NCI-H2227 treated with DMSO at 0.1 percent for 48 hours (cell line): ENCODE measurements at places on chromosomes 11 and 22.

DNA sequence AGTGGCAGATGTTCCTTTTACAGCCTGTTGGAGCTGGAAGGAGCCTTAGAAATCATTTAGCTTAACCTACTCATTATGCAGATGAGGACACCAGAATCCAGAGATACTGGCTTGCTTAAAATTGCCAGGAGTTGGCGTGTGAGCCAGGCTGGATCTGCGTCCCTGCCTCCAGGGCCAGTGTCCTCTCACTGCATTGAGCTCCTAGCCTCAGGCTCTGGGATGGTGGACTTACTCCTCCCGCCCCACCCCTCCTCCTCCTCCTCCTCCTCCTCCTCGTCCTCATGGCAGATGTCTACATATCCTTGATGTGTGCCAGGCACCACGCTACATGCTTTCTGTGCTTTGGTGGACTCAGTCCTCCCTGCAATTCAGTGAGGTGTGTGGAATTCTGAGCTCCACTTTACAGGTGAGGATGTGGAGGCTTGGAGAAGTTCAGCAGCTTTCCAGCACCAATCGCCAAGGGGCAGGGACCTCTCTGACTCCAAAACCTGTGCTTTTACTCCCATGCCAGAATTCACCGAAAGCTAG lies 24.1 kb downstream of the ADAMTS15 start:
- DNase-seq = no peak

DNA sequence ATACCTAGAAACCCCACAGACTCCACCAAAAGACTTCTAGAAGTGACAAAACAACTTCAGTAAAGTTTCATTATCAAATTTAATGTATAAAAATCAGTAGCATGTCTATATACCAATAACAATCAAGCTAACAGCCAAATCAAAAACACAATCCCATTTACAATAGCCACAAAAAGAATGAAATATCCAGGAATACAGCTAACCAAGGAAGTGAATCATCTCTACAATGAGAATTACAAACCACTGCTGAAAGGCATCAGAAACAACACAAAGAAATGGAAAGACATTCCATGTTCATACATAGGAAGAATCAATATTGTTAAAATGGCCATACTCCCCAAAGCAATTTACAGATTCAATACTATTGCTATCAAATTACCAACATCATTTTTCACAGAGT lies 46.0 kb downstream of the PRCP start:
- DNase-seq = no peak

DNA sequence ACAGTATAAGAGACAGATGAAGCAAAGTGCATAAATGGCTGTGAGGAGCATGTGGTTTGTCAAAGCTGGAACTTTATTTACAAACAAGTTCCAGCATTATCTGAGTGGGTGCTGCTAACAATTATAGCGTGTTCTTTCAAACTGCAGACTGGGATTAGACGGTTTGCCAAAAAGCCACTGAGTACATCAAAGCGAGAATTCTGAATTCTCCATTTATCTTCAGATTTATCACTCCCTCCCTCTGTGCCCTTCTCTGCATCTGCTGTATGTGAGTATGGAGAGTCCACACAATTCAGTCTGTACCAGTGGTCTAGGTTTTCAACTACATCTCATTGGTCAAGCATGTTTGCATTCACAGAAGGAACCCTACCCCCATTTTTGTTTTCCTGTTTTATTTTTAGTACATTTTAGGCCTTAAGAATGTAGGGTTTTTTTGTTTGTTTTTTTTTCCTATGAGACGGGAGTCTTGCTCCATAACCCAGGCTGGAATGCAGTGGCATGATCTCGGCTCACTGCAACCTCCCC lies 18.1 kb upstream of the INCENP start:
- no peak for DNase-seq

GRCh38 chr11:78676026-78676557 lies 101.4 kb upstream of the NARS2 start:
- DNase-seq = no peak

DNA sequence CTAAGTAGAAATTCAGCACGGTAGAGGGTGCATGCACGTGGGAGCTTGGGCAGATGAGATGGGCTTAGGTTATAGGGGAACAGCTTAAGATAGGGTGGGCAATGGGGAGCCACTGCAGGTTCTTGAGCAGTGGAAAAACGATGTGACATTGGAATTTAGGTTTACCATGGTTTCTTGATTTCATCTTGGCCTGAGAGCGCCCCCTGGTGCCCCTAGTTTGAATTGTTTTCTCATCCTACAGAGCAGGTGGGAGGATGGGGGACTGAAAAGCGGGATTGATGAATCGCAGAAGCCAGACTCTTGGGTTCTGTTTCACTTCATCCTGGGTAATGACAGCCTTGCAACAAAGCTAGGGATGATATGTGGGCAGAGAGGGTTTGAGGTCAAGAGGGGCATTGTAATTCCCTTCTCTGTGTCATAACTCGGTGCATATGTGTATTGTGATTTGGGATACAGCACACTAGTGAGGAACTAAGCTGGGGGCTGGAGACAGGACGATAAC lies 6.7 kb upstream of the MCAM start:
- DNase-seq = peak; percentile 73

DNA sequence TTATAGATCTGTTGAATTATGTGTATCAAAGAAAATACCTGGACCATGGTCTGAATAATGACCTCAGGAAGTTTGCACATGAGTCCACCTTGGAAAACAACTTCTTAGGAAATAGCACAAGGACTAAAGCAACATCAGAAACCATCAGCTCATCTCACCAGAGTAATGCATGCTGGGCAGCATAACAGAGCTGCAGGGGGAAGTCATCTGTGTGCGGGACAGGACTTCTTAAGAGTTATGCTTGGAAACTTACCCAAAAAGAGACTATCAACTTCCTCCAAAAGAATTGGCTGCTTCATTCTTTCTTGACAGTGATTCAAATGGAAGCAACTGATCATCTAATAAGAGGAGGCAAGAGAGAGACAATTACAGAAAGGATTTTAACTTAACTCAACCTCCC lies 2.5 kb downstream of the OR56B4 start:
- no peak for DNase-seq

DNA sequence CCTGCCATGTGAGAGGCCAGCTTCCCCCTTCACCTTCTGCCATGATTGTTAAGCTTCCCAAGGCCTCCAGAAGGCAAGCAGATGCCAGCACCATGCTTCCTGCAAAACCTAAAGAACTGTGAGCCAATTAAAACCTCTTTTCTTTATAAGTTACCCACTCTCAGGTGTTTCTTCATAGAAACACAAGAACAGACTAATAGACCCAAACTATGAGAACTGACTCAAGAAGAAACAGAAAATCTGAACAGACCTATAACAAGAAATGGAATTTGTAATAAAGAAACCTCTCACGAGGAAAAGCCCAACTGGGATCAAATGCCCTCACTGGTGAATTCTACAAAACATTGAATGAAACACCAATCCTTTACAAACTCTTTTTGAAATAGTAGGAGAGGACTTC lies 12.0 kb downstream of the NPAT start:
- DNase-seq = no peak

GRCh38 chr22:30282616-30283046 lies 6.7 kb downstream of the CASTOR1 start:
- no peak for DNase-seq

DNA sequence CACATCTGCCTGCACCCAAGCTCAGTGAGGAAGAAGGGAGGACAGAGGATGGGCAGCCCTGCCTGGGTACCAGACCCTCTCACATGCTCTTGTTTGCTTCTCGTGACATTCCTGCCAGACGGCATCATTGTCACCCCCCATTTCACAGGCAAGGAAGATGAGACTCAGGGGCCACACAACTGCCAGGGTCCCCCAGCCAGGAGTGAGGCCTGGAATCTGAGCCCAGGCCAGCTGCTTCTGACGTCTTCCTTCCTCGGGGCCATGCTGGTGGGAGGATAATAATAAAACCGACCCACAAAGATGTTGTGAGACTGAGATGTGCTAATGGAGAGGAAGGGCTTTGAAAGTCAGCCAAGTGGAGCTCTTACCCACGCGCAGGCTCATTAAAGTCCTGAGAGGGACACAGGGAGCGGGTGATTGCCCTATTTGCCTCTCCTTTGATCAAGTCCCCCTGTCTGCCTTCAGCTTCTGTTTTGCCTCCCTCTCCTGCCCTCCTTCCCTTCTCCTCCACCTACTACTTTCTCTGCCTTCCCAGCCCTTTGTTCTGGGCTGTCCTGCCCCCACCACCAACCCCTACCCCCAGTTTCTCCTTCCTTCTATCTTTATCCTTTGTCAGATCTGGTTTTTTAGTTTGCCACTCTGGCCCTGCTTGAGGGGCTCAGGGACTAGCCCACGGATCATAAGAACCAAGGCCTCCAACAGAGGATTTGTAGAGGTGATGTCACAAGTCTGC lies 62.7 kb downstream of the MCM5 start:
- no peak for DNase-seq

DNA sequence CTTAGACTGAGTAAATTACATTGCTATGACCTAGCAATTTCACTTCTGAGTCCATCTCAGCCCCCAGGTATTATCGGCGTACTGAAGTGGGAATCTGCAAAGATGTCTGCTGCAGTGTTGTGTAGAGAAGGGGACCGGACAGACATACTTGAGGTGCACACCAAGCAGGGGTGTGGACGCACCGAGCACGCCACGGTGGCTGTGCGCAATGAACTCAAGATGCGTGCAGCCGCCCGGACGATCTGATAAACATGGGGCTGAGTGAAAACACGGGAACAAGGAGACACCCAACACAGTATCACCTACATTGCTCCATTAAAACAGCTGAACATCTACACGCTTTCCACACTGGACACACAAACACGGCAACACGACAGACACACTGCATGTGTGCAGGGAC lies 454.3 kb downstream of the OPCML start:
- peak; percentile 25 for DNase-seq

GRCh38 chr11:121669422-121669821 lies 216.7 kb upstream of the SORL1-AS1 start:
- DNase-seq = no peak

GRCh38 chr11:87352759-87353707 lies 315.3 kb downstream of the TMEM135 start:
- DNase-seq = peak; percentile 60

DNA sequence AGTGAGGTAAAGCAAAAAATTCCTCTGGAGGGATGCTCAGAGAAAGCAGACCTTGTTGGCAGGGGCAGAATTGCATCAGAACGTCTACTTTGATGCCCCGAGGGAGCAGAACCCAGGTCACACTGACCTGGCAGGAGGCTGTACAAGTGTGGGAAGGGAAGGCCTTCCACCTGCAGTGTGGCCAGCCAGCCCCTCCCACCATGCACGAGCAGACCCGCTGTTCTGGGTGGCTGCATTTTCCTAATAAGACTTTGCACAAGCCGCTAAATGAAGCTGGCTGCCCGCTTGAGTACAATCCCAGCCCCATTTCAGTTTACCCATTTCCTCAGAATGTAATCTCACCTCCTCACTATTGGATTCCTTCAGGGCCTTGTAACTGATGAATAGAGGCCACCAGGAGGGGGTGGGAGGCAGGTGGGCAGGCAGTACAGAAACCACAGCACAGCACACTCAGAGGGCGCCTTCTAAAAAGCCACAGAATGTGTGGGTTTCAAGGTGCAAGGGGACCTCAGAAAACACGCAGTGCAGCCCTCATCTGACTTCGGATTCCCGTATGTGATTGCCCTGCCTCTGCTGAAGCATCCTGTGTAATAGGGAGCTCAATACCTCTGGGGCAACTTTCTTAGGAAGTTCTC lies 316.6 kb downstream of the OPCML start:
- no peak for DNase-seq

DNA sequence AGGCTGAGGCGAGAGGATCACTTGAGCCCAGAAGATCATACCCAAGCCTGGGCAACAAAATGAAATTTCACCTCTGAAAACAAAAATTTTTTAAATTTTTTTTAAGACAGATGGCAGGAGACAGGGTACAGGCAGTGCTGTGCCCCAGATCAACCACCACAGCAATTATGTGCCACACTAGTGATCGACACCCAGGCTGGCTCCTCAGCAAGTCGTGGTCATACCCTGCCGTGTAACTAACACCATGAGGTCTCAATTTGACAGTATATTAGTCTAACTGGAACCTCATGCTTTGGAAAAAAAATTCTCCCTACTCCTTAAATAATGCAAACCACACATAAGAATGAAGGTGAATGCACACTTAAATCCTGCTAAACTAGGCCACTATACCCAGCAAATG lies 8.3 kb downstream of the SF3A1 start:
- DNase-seq = no peak

DNA sequence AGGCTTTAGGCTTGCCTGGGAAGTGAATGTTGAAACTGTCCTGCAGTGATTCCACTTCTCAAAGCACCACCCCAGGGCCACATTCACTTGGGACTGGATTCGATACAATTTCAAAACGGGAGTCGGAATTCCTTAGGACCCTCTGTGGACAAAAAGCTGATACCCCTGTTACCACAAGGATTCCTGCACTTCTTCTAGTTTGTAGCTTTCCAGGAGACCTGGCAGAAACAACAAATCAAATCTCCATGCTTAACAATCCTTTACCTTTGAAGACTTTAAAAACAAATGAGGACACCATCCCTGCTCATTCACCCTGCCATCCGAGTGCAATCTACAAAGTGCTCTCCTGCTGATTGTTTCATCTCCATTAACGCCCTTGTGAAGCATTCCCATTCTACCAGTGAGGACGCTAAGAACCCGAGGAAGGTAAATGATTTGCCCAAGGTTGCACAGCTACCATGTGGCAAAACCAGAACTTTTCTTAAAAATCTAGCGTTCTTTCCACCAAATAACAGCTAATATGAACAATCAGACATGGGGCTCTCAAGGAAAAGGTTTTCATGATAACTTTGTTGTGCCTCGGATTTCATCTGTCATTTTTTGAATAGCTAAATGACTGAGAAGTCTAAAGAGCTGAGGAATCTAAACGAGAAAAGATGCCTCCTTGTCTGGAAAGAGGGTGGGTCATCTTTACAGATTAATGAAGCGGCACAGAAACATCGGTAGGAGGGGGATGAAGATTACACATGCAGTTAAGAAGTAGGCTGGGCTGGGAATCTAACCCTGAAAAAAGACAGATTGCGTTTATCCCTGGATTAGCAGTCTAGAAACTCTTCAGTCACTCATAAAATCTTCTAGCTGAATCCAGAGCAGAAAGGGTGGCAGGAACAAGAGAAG lies 720 bp upstream of the MPZL2 start:
- no peak for DNase-seq

DNA sequence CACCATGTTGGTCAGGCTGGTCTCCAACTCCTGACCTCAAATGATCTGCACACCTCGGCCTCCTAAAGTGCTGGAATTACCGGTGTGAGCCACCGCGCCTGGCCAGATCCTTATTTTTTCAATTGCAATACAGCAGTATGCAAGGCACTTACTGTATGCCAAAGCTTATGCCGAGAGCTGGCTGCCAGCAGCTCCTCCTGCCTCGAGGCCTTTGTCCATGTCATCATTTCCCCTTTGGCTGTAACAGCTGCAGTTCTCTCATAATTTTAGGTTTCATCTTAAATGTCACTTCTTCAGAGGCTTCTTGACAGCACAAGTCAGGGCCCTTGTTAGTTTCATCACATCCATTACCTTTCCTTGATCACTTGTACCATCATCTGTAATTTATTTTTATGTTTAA lies 1.5 kb upstream of the SREBF2 start:
- peak; percentile 3 for DNase-seq

DNA sequence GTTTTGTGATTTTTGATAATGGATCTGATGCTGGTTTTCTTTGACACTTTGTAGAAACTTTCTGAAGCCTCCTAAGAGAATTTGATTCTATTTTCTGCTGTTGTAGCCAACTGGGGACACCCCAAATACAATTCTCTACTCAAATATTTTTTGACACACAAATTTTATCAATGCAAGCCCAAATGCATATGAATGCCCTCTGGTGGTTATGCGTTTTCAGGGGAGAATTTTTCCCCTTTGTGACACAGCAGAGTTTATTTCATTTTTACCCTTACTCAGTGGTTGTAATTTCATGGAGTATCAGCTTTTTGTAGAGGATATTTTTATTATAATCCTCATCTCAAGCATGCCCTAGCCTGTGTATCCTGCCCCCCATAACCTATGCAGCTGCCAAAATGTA lies 44.7 kb upstream of the MTMR2 start:
- DNase-seq = no peak
